ENCODE measurements at places on chromosomes 5 and 9.
A peak's percentile ranks its signal among the peaks of the same experiment; 100 is the strongest.

- DNase-seq = no peak
Measured at GRCh38 chr9:135413086-135413375, 66.6 kb upstream of the PPP1R26 start.

- no peak for DNase-seq
Measured at GRCh38 chr9:95746408-95747180, 128.9 kb upstream of the ERCC6L2 start.

- no peak for DNase-seq
Measured at GRCh38 chr9:97900103-97900737, 22.1 kb downstream of the TRMO start.

DNA sequence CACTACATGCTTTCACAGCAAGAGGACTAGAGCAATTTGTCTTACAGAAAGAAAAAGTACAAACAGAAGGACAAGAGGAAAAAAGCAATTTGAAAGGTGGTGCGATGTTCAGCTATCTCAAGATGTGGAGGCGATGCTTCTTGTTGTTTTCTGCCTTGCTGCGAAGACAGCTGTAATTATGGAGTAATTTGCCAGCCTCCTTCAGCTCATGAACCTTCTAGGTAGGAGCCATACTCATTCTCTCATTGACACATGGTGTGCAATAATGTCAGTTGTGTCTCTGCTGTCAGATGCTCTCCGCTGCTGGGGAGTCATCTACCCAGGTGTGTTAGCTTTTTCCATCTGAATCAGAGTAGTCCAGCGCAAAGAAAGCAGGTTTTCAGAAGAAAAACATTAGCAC lies 424.5 kb downstream of the NR2F1-AS1 start:
- DNase-seq = no peak

DNA sequence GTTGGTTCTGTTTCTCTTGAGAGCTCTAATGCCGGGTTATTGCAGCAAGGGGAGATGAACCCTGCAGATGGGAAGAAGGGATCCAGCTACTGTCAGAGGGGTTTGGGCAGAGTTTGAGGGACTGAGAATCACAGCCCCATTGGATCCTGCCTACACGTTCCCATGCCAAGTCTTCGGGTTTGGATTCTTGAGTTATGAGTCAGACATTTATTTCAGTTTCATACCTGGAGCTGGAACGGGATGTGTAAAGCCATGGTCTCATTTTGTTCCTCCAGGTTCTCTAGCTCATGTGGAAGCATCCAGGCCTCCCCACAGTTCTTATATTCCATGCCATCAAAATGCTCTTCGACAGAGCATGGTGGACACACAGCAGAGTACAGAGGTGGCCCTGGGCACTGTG lies 275.4 kb upstream of the IRX4 start:
- DNase-seq = no peak

DNA sequence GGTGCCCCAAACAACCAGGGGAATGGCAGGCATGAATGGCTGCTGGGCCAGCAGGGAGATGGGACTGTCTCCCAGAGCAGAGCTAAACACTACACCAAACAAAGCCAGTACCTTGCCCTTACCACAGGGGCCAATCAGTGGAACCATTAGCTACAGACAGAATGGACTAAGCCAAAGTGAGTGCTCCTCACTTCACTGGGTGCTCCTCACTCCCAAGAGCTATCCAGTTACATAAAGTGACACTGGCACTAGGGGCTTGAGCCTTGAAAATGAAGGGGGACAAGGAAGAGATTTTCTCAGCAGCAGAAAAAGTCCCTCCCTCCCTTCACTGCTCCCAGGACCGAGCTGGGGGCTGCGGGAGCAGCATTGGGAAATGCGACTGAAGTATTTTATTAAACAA lies 110.9 kb upstream of the SHB start:
- DNase-seq = no peak

- DNase-seq = no peak
Measured at GRCh38 chr5:37557734-37558293, 178.7 kb downstream of the WDR70 start.

DNA sequence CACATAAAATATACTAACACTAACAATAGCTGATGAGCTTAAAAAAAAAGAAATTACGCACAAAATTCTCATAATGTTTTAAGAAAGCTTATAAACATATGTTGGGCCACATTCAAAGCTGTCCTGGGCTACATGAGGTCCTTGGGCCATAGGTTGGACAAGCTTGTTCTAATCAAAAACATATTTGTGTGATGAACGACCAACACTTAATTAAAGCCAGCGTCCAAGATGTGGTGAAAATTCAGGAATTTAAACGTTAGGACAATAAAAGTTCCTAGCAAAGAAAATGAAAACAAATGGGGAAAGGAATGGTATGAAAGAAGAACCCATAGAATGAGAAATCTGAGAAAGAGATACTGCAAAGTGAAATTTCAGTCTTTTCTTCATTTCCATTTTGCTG lies 429.6 kb upstream of the DMAC1 start:
- no peak for DNase-seq

- DNase-seq = no peak
Measured at GRCh38 chr9:130092910-130093309, 39.2 kb downstream of the GPR107 start.

DNA sequence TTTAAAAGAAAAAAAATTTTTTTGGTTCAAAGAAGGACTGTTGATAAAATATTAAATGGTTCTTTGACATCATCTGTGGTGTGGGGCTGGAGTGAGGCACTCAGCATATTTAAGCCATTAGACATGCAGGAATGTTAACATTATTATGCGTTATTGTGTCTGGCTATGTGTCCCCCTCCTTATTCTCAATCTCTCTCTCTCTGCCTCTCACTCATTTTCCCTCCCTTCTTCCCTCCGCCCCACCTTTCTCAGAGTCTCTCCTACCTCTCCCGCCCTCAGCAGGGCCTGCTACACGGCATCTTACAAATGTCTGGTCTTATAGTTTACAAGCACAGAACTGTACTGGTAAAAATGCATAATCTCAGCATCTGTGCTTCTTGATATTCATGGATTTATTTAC lies 287.8 kb upstream of the TMEM161B start:
- DNase-seq = no peak

GRCh38 chr5:60568646-60569045 lies 131.3 kb downstream of the DEPDC1B start:
- DNase-seq = no peak

DNA sequence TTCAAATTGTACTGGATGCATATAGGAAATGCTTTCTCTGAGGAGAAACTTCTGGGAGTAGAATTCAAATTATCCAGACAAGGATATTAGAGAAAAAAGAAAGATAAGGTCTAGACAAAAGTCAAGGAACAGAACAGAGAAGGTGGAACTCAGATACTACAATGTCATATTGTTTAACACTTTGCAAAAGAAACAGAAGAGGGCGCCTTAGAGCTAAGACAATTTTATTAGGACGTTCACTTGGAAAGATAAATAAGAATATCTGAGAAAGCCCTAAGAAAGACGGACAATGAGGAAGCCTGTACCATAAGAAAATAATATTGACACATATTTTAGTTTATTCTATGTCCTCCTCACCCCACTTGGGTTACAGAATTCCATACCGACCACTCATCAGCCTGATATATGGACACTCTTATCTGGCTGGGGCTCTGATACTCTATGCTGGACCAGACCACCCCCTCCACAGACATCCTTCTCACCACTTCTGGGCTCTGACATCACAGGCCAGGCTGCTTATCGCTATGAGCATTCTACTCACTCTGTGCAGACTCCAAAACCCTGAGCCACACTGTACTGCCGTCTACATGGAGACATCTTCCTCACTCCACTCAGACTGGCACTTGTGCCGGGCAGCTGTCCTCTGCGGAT lies 9.1 kb upstream of the AK3 start:
- DNase-seq = no peak

DNA sequence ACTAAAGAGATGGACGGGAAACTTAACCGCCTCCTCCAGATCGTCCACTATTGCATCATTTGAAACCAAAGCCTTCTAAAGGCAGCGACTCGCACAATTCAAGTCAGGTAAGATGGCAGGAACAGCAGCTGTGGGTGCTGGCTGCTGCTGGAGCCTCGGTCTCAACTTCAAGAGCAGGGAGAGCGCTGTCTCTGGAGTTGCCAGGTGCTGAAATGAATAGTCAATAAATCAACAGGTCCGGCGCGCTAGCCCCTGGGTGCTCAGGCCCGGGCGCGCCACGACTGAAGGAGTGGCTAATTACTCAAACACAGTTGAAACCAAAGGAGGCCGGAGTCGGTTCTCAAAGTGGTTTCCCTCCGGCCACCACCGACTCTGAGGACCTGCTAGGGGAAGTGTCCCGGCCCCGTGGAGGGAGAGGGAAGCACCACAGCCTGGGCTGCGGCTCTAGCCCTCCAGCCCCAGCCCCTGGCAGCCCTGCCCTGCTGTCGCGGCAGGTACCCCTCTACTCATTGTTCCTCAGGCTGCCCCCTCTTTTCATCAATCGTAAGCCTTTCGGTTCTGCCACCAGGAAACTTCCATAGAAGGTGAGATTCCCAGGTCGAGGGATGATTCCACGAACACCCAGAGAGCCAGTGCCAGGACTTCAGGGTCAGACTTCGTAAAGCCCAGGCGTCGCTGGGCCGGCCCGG lies 804 bp downstream of the TTC39B start:
- DNase-seq = peak; percentile 18

DNA sequence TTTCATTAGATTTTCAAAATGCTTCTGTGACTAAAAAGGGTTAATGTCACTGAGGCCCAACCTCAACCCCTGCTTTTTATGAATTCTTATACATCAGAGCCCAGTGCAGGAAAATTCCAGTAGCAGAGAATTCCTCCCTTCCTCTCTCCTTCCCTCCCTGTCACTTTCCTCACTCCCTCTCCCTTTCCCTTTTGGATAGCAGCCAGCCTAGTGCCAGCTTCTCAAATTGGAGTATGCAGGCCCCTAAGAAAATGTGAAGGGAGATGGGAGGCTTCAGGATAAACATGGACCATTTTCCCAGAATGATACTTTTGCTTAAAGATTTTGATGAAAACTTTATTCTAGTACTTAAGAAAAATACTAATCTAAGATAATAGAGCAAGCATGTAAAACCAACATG lies 507.4 kb downstream of the KDM4C start:
- DNase-seq = no peak

- no peak for DNase-seq
Measured at GRCh38 chr9:75911390-75911789, 20.9 kb downstream of the PCSK5 start.

DNA sequence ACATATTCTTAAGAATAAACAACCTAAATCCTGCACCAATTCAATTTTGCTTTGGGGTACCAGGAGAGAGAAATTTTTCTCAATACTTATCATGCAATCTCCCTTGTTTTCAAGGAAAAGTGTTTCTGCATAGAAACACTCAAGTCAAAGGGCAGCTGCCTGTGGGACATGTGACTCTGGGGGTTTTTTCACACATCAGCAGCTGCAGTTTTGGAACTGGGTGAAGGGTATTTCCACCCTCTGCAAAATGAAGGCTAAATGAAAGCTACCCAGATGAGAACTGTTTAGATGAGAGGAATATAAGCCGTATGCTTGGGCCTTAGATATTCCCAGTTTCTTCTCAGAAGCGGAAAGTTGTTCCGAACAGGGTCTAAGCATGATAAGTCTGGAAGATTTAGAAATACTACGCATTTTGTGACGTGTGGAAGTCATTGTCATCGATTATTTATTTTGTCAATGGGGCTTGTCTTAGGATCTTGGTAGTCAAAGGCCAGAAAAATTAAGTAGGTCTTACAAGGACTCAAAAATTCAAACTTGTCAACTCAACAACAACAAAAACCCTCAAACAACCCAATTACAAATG lies 64.3 kb upstream of the BOD1 start:
- no peak for DNase-seq

DNA sequence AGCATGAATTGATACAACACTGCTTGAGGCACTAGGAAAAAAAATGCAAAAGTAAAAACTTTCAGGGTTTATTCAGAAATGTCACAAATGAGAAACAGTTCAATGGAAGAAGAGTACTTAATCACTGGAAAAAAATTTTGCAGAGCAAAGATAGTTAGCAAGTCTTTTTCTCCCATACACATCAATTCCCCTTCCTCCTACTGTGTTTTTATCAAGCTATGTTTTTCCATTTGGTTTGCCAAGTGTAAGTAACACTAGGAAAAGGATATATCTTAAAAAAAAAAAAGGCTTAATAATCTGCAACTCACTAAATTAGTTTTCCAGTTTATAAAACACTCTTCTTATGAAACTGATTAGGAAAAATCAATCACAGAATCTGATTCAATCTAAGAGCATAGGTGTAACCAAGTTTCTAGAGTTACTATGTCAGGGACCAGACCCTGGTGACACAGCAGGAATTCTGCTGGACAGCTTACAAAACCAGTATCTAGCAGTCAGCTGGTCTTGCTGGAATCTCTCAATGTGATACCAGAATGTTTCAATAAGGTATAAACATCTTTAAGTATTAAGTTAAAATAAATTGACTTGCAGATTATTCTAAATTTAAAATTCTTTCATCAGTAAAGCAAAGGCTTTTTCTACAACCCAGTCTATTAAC lies 34.7 kb downstream of the RNF145 start:
- no peak for DNase-seq

GRCh38 chr5:96315431-96315830 lies 117.6 kb downstream of the PCSK1 start:
- DNase-seq = no peak

GRCh38 chr9:136935651-136936050 lies 8.9 kb downstream of the FBXW5 start:
- no peak for DNase-seq

GRCh38 chr9:133920471-133920870 lies 71.7 kb downstream of the VAV2 start:
- DNase-seq = no peak

DNA sequence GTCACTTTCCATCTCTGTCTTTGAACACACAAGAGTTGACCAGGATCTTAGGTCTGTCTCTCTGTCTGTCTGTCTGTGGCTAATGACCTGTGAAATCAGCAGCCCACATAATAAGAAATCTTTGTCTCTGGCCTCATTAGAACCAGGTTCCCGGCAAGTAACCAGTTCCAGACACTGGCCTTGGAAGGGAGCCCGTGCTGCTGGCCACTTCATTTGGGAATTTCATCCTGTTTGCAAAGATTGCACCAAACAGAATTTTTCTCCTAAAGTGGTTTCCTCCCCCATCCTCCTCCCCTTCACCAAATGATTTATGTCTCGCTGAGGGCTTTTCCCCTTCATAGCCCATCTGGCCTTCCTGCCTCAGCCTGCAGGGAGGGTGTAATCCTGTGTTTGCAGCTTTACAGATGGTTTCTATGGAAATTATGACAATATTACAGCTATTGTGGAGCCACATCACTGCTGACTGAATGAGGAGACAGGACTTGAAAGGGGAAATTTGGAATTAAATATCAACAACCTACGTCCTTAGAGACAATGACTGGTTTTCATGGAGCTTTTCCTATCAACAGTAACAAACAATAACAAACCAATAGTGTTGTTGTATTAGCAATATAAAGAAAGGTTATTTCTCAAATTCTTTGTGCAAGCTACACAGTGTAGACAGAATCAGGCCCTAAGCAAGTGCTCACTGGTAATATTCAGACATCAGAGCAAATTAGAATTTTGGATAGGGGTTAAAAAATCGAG lies 25.7 kb downstream of the DPYSL3 start:
- no peak for DNase-seq

GRCh38 chr5:154341620-154342019 lies 104.2 kb upstream of the SAP30L start:
- DNase-seq = no peak
